CD4-positive, alpha-beta T cell treated with Interleukin-6 for 4 hours (primary cell): ENCODE measurements at places on chromosomes 6 and 20.

DNA sequence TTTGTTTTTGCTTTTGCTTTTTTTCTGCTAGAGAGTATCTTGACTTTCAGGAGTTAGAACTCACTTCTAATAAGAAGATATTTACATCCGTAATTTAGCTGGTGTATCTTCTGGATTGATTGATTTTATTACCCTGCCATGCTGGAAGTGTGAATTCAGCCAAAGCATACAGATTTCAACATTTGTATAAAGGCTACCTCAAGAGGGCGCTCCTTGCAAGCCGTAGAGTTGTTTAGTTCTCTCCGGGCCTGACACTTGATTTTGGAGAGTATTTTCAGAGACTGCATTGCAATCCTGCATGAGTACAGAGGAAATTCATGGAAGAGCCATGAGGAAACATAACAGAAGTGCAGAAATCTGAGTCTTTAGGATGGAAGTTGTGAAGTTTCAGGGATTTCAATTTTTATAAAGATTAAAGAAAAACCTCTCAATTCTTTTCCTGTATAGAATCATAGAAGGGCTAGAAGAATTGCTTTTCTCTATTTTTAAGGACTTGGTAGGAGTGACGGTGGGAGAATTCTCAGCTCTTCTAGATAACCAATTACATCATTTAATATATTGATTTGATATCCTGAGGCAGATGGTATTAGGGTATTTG is 66.7 kb upstream of the TIAM2 start:
- DNase-seq = peak; percentile 64

DNA sequence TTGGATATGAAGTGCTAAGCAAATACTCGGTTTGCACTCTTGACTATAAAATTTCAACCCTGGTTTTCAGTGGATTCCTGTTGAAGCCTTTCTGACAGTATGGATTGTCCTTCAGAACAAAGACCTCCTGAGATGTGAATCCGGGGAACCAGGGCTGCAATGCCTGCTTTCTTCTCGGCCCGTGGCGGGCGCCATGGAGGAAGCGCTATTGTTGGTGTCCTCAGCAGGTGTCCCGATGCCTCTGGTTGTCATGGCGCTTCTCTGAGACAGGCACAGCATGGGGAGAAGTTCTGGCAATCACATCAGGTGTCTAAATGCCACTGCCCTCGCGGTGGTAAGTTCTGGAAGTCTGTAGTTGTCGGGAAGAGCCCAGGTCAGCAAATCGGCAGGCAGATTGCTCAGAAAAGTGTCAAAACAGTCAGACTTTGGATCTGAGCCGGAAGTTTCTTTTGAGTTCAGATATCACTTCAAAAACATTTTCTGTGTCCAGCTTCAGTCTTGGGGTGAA is 188.5 kb downstream of the CDH4 start:
- no peak for DNase-seq

DNA sequence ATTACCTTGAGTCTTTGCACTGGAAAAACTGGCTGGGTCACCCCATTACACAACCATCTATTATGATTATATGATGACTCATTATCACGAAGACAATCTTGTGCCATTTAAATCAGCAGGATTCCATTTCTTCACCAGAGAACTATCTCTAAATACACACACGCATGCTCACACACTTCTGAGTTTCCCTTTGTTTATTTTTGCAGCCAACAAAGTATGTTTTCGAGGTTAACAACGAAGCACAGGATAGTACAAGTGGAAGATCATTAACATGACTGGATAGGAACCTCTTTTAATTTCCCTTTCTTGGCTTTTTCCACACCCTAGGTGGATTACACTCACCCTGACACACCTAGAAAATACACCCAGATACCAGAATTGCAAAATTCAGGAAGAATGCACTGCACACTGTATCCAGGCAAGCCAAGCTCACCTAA is 18.9 kb downstream of the PERP start:
- DNase-seq = no peak

DNA sequence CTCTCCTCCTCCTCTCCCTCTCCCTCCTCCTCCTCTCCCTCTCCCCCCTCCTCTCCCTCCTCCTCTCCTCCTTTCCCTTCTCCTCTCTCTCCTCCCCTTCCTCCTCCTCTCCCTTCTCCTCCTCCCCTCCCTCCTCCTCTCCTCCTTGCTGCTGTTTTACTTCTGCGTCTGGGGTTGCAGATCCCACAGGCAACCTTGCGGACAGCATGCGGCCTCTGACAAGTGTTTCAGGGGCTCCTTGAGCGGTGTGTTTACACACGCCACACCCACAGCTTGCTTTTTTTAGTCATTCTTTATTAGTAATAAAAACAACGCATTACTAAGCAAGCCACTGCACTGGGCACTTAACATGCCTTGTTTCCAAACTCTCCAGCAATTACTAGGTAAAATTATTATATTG is 81.9 kb downstream of the TFAP2C start:
- no peak for DNase-seq

DNA sequence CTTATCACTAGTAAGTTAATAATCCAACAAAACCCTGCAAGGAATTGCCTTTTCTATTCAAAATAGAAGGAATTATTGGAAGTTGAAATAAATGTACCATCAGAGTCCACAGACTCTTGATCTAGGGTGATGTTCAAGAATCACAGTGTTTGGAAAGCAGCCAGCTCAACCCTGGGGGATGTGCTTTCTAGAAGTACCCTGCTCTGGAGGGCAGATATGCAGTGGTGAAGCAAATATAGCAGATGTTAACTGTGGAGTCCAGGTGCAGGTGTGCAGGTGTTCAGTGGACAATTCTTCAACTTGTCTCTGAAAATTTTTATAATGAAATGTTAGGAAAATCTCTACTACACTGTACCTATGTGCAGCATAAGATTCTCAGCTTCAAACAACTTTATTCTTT is 9.1 kb upstream of the INSM1 start:
- no peak for DNase-seq

DNA sequence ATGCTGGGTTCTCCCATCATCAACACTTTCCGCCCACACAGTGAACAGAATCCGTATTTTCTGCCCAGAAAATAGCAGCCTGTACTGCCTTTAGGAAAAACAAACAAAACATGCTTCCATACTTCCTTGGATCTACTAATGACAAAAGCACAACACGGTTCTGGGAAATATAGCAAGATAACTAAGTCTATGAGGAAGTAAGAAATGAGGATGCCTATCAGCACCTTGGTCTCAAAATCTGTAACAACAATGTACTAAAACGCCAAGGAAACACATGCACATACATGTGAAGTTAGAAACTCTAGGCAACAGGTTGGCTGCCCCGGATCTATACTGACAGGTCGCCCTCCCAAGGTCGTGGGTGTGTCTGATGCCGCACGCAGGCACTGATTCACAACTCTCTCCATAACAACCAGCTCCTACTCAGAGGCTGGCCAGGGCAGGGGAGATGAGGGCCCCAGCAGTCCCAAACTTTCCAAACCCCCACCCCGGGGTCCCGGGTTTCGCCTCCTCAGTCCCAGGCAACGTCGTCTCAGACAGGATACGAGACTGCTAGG is 710 bp downstream of the BTBD9 start:
- DNase-seq = peak; percentile 68

GRCh38 chr6:2733736-2734480 is 16.8 kb downstream of the MYLK4 start:
- no peak for DNase-seq

GRCh38 chr6:37763413-37763812 is 56.1 kb upstream of the ZFAND3 start:
- no peak for DNase-seq

DNA sequence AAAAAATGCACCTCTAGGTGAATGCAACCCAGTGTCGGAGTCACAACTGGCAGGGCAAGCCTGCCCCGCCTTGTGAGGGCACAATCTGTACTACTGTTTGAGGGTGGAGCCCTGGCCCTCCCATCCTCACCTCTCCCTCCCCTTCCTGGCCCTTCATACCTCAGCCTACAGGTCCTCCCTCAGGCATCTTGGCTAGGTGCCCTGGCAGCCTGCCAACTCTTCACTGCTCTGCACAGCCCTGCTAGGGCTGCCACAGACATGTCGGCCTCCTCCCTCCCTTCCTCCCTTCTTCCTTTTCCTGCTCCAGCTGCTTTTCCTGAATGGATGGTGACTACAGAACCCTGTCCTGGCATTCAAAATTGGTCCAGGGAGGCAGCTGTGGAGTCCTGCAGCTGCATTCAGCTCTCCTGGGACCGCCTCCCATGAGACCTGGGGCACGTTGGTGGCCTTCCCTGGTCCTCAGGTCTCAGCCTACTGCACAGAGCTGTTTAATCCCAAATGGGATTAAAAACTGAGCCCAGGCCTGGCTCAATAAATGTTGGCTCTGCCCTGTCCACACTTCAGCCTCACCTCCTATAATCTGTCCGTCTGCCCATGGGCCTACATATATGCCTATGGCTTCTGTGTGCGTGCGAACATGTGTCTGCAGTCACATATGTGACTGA is 52.7 kb downstream of the CDH22 start:
- DNase-seq = peak; percentile 35

- no peak for DNase-seq
Measured at GRCh38 chr6:5073992-5074391, 11.1 kb upstream of the PPP1R3G start.

GRCh38 chr6:75296811-75297779 is 12.5 kb upstream of the TMEM30A start:
- DNase-seq = no peak

DNA sequence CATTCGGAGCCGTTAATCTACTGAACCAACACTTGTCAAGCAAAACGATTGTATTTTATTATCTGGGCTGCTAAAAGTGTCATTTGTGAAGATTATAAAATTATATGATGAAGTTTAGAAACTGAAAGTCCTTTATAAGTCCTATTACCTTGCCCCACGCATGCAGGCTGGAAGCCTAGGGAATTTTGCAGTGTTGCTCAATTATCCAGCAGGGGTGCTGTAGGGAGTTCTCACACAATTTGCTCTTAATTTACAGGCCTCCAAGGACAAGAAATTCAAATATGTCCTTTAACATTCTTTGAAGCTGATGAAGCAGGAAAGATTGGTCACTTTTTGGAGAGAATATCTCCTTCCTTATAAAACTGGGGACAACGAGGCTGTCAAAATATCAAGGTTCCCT is 368.9 kb downstream of the LMBRD1 start:
- no peak for DNase-seq

DNA sequence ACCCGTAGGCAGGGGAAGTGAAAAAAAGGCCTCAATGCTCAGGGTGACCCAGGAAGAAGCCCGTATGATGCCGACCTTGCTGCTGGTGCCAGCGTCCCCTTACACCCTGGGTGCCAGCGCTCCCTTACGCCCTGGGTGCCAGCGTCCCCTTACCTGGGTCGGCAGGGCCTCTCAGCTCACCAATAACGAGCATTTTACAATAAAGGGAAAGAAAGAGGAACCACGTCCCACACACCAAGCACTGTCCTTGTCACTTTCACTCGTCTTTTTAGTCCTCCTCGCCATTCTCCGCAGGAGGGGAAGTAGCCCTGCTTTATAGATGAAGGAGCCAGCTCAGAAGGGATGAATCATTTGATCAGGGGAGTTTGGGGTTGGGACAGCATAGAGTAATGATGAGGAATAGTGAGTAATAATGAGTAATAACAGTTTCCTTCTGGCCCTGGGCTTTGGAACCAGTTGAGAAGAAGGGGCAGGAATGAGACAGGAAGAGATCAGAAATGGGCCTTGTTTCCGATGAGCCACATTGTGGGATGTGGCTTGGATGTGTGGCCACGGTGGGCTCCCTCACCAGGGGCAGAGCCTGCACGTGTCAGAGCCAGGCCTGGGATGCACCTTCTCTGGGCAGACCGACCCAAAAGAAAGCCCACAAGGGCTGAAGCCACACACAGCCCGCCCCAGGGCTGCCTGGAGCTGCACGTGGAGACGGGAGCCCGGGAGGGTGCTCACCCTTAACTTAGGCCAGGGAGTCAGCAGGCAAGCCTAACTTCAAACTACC is 75.7 kb downstream of the SYNJ2 start:
- no peak for DNase-seq

GRCh38 chr6:17845598-17845997 is 138.9 kb upstream of the NUP153 start:
- DNase-seq = no peak

GRCh38 chr6:116533233-116533957 is 12.1 kb downstream of the TRAPPC3L start:
- DNase-seq = no peak

- no peak for DNase-seq
Measured at GRCh38 chr20:3392756-3393155, 14.7 kb downstream of the DNAAF9 start.

- DNase-seq = no peak
Measured at GRCh38 chr20:57985278-57985677, 243.2 kb downstream of the ANKRD60 start.

DNA sequence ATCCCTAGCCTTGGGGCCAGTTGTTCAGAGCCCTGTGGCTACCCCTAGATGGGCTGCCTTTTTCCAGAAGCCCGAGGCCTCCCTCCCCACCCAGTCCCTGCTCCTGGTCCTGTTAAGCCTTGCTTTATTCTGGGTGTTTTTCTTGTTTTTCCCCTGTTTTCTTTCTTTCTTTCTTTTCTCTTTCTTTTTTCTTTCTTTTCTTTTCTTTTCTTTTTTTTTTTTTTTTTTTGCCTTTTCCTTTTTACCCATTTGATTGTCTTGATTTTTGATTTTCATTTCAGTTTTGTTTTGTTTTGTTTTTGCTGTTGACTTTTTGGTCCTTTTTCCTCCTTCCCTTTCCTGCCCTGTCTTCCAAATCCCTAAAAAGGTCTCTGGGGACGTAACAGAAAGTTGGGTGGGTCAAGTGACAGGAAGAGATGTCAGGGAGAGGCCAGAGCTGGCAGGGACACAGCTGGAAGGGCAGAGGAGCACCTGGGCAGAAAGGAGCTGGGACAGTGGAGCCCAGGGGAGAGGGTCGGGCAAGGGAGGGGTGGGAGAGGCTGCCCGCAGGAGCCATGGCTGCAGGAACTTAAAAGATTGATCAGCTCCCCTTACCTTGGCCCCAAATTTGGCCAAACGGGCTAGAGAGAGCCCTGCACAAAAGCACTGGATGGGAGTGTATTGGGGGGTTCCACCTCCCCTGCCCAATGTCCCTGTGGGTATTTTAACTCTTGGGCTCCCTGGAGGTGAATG is 27.6 kb downstream of the MYH7B start:
- DNase-seq = no peak

DNA sequence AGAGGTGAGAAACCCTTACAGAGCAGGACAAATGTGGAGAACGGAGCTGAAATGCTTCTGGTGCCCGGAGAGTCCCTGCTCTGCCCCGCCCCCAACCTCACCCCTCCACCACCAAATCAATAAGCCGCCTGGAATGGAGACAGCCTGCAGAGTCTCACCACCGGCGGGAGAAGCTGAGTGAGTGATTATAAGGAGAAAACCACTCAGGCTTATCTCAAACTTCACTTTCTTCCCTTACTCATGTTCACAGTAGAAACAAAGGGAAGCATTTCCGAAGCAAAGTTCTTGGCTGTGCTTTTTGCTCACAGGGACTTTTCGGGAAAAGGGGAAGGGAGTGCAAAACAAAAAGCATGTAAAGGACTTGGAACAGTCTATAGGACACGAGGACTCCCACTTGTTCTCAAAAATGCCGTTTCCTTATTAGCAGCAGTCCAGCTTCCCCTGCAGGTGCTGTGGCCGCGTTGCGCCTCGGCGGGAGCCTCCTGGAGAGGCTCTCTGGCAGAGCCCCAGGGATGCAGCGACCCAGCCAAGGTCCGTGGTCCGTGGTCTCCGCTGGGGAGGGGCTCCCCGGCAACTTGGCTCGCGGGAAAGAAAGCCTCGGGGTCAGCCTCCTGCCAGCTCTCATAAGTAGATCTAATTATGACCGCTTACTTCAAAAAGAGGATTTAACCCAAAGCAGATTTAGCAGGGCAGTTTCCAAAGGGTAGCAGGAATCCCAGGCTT is 64.8 kb upstream of the TMEM30A start:
- DNase-seq = no peak
